ENCODE measurements at places on chromosomes 5 and 9.
A peak's percentile ranks its signal among the peaks of the same experiment; 100 is the strongest.

- no peak for DNase-seq
These were observed 1945.9 kb upstream of the NUDT12 start for GRCh38 chr5:105508519-105508918.

- no peak for DNase-seq
These were observed 7.4 kb upstream of the ADGRD2 start for GRCh38 chr9:124442826-124443225.

DNA sequence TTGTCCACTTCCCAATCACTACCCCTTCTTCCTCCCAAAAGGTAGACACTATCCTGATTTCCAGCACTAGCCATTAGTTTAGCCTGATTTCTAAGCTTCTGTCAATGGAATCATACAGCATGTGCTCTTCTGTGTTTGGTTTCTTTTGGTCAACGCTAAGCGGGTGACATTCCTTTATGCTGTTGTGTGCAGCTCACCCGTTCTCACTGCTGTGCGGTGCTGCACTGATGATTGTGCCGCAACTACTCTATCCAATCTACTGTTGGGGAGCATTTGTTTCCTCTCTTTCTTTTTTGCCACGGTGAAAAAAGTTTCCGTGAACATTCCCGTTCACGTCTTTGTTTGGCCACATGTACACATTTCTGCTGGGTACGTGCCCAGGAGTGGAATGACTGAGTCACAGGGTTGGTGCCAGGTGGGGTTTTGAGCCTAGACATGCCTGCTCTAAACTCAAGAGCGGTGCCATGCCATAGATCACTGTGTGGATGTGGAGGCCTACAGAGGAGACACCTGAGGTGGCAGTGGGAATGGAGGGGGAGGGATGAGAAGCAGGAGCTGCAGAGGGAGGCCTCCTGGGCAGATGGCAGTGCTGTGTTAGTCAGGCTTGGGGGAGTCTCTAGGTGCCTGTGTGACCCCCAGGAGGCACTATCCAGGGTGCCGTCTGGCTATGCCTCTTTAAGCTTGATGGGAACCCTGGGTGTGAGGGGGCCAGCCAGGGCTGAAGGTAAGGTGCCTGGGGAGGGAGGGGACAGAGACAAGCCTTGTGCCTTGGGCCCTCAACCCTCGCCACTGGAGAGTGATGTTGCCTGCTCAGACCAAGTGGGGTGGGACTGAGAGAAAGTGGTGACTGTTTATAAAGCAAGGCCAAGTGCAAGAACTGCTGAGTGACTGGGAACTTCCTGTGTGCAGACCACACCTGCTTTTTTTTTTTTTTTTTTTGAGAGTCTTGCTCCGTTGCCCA is 11.4 kb upstream of the ANKRD33B start:
- no peak for DNase-seq

DNA sequence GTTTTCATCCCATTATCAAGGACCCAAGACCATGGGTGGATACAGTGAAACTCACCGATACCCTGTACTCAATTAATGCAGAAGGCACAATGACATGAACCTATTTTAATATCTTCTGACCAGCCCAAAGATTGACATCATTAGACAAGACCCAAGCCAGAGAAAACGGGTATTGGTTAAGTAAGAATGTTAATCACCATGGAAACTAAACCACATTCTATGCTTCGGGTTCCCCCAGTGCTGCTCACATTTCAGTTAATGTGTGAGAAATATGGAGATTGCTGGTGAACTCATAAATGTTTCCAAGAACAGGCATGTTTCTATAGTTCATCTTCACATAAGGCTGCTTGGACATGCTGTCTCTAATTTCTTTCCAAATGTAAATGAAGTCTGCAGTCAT is 77.0 kb downstream of the IRX2 start:
- peak; percentile 18 for DNase-seq

DNA sequence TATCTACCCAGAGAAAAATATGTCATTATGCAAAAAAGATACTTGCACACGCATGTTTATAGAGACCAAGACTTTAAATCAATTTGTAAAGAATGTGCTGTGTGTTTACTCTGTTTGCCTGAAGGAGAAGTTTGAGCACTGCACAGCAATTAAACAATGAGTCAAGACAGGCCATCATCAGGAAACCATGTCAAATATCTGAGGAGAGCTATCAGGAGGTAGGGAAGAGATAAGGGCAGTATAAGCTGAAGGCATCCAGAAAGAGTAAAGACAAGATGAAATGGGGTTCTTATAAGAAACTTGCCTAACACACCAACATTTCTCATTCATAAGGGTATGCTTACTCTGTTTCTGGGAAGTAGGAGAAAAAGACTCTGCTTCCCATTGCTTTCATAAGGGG is 405.8 kb upstream of the PTGER4 start:
- DNase-seq, result no peak

DNA sequence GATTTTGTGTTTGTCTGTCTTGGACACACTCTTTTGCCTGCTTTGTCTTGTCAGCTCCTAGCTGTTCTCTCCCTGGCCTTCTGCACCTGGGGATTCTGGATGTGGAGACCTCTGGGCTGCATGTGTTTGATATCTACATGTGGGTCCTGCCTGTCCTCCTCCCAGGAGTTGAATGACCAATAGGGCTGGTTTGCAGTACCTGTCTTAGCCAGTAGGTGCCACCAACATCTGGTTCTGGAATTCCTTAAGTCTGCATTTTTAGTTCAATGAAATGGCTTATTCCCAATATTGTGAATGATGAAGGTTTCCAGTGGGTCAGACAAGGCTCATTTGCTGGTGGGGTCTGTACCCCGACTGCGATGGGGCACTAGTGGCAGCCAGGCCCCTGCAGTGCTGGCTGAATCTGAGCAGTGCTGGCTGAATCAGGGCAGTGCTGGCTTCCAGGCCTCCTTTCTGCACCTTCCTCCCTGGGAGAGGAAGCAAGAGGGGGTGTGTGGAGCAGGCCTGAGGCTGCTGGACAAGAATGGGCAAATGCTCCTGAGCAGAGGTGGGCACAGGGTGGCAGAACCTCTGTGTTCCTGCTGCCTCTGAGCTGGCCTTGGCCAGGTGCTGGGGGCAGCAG is 73.3 kb downstream of the RXRA start:
- no peak for DNase-seq

GRCh38 chr9:26247861-26248260 is 569.6 kb upstream of the TUSC1 start:
- peak; percentile 25 for DNase-seq

DNA sequence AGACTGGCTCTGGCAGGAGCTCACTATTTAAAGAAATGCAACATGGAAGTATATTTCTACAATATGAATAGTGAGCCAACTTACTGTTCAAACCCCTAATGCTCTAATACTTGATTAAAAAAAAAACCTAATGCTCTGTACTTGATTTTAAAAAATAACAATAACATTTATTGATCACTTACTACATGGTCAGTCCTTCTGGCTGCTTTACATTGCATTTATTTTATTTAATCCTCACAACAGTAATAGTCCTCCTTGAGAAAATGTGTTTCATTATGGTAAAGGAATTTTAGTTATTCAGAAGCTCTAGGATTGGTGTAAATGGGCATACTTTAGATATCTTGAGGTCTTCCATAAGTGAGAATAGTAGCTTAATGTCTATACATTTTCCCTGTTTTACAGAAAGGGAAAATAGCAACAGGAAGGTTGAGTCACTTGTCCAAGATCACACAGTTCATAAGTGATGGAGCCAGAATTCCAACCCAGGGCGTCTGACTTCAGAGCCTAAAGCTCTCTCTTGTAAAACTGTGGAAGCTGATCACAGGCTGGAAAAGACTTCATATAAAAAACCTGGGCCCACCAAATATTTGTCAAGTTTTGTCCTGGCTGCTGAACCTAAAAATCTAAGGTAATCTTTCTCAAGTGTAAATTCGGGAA is 1.0 kb downstream of the STARD4 start:
- DNase-seq, result peak; percentile 61

DNA sequence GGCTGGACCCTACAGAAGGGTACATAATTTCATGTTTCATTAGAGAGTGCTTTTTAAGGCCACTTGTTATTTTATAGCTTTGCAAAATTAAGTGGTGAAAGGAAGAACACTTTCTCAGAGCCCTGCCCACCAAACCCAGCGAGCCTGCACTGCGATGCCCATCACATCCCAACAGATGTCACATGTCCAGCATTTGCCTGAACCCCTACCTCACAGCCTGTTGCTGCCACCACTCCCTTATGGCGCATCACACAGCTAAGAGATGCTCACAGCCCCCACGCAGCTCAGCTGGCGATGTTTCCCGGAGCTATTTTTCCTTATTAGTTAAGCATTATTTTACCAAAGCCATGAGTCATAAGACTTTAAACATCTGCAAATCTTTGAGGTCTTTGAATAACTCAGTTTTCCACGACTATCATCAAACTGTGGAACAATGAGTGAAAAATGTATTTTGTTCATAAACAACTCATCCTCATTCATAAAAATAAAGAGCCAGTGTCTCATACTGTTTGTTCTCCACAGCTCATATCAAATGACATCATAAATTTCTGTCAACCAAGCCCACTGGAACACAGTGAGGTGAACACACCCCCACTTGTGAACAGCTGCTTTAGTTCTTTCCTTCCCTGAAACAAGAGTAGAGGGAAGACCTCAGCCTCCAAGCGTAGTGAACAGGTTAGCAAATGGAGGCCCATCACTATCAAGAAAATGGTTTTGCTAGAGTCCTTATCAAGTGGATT is 104.9 kb downstream of the SYK start:
- peak; percentile 17 for DNase-seq

DNA sequence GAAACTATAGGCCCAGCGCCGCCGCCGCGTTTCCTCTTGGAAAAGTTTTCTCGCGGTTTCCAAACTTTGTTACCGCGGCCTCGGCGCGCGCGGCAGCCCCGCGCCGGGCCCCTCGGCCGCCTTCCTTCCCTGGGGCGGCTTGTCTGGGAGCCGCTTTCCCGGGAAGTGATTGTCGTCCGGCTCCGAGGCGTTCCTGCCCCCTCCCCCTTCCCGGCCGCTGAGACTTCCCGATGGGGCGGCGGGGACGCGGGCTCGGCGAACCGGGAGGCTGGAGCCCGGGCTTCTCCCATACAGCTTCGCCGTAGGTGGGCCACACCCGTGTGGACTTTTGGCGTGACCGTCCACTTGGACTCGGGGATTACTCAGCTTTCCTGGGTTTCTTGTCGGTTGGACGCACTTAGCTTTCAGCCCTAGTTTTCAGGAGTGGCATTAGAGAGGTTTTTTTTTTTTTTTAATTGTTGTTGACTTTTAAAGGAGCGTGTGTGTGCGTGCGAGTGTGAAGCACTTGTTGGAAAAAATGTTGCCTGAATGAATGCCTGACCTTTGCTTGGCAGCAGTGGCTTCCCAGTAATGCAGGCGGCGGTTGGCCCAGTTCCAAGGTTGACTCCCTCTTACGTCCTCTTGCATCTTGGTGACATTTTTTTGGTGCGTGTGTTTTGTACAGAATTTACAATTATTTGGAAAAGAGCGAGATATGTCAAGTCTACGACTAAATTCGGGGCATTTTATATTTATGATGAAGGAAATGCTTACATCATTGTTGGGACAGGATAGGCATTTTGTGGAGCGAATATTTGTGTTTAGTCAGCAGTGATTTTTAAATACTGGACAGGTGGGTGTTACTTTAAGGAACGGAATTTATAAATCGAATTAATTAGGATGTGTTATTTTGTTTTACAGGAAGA is 821 bp downstream of the CTNNA1 start:
- peak; percentile 85 for DNase-seq

- no peak for DNase-seq
These were observed 94.4 kb upstream of the FSTL4 start for GRCh38 chr5:133706506-133707430.

- DNase-seq, result no peak
These were observed 81.9 kb upstream of the FAM169A start for GRCh38 chr5:74948031-74948546.

DNA sequence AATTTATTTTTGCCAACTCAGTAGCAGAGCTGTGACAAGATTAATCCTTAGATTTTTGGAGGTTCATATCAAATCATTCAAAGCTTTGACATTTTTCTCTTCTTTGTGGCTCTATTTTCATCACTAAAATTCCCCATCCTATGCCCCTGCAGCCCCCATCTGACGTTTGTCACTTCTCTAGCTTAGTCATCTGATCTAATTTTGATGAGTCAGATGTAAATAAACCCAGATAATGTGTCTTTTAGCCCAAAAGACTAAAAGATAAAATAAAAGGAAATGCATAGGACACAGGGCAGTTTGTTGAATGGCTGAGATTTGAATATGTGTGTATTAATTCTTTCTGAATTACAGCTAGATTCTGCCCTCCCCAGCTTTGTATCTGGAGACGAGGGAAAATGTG is 897 bp upstream of the HSPB3 start:
- DNase-seq, result no peak

GRCh38 chr9:137679249-137679648 is 60.4 kb downstream of the EHMT1 start:
- DNase-seq, result no peak

DNA sequence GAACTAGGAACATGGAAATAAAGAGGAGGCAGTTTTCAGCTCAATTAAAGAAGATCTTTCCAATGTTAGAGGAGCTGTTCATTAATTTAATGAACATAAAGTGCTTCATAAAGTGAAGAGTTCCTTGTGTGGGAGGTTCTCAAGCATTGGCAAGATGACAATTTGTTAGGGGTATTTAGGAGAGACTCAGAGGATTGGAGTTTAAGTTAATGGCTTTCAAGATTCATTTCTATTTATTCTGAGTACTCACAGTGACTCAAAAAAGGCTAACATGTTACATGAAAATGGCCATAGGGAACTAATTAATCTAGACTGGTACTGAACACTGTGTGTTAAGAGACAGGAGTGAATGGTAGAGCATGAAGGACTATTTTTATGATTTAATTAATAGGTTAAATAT is 55.4 kb upstream of the CDH12 start:
- DNase-seq, result peak; percentile 45

Data from fibroblast of skin of abdomen (primary cell).